Effector memory CD8-positive, alpha-beta T cell (primary cell): ENCODE measurements at places on chromosomes 11 and 22.

DNA sequence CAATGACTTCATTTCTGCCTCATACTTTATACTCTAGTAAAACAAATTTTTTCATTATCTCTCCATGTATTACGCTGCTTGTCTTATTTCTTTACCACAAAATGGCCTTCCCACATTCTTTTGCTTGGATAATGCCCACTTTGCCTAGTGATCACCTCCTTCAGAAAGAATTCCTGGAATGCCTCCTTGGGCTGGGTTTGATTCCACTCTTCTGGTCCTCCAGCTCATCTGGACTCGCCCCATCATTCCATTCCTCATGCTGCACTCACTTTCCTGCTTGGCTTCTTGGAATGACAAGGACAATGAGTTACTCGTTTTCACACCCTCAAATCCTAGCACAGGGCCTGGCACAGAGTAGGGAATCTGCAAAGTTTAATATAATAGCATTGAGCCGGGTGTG, 475.1 kb upstream of the LARGE1 start:
- DNase-seq: no peak

- no peak for DNase-seq
These were observed 153.0 kb downstream of the SPATA19 start for GRCh38 chr11:133692126-133692934.

GRCh38 chr22:23565305-23565914, 14.7 kb downstream of the IGLL1 start:
- no peak for DNase-seq

DNA sequence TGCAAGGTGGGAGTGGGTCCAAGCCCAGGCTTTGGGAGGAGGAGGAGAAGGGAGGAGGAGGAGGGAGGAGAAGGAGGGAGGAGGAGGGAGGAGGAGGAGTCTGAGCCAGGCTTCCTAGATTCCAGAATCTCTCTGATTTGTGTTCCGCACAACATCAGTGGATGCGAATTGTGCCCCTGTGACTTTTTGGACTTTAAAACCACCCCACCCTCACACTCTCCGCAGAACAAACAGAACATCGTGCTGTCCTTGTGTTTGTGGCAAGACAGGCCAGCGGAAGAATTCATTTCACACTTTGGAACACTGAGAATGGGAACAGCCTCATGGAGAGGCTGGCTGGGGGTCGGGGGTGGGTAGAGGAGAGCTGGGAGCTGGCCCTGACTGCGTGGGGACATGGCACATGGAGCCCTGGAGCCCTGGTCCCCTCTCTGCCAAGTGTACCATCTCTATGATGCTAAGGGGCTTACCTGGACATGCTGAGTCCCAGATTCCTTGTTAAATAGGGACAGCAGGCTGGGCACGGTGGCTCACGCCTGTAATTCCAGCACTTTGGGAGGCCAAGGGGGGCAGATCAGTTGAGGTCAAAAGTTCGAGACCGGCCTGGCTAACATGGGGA, 16.4 kb upstream of the SHANK2 start:
- DNase-seq: no peak

DNA sequence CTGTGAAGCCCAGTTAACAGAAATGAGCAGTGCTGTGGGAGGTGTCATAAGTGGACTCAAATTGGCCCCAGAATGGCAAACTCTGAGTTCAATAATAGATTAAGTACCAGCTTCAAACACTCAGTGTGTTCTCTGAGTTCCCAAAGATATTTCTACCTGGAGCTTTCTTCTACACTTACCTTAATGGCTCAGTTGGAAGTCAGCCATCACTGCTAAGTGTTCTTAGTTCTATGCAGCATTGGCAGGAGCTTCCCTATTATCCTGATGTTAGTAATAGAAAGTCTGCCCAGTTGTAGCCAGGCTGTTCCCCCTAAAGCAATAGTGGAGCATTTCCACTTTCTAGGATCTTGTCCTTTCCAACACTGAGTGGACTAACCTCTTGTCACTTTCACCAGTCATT, 9.7 kb upstream of the PIK3IP1 start:
- no peak for DNase-seq

DNA sequence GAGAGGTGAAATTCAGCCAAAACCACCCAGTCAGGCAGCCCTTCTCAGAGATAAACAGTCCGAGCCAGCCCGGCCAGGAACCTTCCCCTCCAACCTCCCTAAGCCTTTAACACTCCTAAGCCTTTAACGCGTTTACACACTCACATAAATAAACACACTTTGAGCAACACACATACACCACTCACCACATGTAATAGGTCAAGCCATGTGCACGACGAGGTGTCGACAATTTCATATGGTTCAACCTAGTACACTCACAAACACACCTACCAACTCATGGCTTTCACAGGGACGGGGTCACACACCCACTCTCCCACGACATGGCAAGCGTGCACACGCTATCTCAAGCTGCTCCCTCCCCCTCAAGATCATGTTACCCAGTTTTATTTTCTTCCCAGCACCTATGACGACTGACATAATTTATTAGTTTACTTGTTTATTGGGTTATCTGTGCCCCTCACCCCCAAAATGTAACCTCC, 15.5 kb downstream of the SLC43A1 start:
- DNase-seq: no peak

DNA sequence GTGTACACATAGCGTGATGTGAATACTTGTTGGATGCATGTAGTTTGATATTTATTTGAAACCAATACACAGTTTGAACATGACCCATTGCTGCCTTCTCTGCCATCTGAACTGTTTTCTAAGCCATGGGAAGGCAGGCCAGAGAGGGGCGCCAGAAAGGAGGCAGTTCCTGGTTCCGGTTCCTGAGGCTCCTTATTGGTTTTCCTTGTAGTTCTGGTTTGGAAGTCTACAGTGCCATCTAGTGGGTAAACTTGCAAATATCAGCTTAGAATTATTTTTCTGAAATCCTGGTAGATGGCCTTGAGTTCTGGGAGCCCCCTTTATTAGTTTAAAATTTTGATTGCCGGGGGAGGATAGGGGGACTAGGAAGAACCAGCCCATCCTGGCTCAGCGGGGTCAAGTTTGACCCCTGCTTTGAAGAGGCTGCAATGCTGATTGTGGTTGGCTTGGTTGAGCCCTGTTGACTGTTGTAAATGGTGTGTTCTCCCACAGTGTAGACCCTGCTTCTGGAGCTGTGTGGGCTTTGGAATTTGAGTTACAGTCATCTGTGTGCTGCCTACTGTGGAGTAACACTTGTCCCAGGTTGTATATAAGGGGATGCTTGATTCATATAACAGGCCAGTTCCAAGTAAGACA, 48.4 kb downstream of the GRAMD1B start:
- peak; percentile 24 for DNase-seq

- DNase-seq: no peak
These were observed 48.9 kb upstream of the CDON start for GRCh38 chr11:126111458-126112116.

- DNase-seq: no peak
These were observed at the start of gene PATE1 for GRCh38 chr11:125745979-125746378. Gene PATE1, plus strand, starts transcription at chr11:125746279. Its CDS starts 26 bp downstream, at chr11:125746305.

DNA sequence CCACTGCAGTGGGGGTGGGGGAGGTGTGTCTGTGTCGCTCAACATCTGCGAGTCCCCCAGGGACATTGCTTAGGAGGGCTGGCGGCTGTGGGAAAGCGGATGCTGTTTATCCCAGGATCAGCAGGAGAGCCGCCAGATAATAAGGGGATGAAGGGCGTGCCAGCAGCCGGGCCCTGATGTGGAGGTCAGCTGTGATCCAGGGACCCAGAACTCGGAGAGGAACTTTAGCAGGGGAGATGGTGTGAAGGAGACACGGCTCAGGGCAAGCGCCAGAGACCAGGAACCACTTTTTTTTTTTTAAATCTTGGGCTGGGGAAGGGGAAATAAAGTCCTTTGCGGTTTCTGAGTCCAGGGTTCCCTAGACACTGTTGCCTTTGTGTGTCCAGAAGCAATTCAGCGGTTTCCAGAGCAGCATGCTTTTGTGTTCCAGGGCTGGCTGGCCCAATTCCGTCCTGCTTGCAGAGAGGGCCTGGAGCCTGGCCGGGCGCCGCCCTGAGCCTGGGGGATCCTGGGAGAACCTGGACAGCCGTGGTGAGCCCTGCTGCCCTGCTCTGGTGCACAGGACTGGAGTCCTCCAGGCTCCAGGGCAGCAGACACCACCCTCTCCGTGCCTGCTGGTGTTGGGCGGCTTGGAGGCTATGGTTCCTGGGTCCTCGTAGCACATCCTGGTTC, at the start of gene GRAMD4:
Gene GRAMD4, plus strand, starts transcription at position 557 of the 672 bp plus-strand sequence. CDS start 6,414 bp downstream, outside the sequence.
- DNase-seq: no peak

- peak; percentile 81 for DNase-seq
These were observed 7.8 kb upstream of the PYGM start for GRCh38 chr11:64767344-64768299.

DNA sequence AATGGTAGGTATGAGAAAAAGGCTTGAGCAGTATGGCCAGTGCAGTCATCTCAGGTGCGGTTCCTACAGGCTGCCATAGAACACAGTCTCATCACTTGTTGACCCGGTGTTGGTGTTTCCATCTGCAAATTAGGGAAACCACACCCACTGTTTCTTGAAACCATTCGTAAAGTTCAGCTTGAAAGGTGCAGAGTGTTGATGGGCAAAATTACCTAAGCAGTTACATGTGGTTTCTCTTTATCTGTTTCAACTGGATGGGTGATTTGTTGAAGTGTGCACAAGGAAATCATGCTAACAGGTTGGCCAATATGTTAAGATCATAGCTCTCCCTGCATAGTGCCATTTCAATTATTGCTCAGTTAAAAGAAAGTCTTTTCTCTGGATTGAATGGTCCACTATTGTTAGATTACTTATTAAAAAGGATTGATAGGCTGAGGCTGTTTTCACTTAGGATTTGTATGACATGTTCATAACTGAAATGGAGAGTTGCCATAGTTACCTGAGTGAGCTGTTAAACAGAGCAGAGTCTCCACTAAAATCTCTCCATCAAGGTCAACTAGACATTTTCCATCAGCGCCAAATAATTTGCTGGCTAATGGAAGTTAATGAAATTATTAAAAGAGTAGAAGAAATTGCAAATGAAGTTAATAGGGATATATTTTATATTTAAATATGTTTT, 203.1 kb upstream of the MTMR2 start:
- no peak for DNase-seq

- no peak for DNase-seq
These were observed 33.1 kb downstream of the EHF start for GRCh38 chr11:34653851-34654482.

DNA sequence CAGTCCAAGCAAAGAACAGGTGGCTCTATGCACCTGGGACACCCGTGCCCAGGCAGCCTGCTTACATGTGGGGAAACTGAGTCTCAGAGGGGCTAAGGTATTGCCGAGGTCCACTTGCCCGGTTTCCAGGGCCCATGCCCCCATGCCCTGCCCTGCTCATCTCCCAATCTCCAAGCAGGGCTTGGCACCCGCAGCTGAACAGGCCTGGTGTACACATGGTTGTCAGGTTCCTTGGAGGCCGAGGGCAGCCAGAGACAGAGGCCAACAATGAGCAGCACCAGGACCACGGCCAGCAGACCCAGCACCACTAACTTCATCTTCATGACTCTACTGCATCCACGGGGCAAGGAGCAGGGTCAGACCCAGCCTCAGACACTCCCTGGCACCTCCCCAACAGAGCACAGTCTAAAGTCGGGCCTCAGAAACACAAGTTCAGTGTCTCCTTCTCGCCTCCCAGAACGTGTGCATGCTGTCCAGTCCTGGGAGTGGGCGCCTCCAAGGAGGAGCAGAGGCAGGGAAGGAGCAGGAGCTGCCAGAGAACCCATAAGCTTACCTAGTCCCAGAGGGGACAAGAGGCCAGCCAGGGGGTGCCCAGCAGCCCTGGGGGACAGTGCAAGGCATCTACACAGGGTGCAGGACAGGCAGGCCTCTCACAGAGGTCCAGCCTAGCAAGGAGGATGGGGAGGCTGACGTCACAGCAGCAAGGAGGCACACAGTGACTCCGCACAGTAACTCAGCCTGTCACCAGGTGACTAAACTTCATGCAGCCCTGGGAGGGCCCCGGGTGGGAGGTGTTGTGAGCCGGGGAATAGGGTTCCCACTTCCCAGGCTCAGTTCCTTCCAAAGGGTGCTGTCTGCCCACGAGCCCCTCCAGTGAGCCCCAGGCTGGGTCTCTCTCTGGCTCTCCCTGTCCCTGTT, 20.2 kb upstream of the RGL4 start:
- DNase-seq: no peak

DNA sequence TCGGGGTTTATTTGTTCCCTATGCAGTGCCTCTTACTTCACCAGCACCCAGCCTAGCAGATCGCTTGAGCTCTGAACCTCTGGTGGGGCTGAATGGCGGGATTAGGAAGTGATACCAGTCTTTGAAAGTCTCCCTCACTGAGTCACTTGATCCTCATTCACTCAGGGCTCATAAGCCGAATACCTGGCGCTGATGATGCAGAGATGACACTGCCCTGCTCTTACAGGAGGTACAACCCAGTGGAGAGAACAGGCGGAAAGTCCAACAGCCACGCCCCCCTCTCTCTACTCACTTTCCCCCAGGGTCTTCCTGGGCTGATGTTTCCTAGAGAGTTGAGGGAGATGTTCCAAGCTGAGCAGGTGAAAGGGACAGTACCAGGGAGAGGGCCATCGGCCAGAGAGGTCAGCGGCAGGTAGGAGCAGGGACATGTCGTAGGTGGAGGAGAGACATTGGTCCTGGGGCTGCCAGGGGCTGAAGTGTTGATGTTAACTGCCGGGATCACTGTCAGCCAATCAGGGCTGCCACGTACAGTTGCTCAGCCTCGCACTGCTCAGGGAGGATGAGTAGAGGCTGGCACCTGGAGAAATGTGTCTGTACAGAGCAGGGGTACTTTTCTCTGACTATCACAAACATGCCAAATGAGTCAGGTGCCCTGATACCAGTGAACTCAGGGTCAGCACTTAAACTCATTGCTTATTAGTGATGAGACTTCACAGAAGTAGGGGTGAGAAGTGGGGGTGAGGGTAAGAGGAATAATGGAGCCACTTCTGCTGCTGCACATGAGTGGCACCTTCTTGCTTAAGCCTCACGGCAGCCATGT, 9.9 kb upstream of the APOBEC3A start:
- DNase-seq: no peak

- DNase-seq: no peak
These were observed 47.4 kb downstream of the SHANK2 start for GRCh38 chr11:71204748-71205664.

GRCh38 chr22:24445481-24446259, 18.3 kb downstream of the ADORA2A start:
- no peak for DNase-seq

DNA sequence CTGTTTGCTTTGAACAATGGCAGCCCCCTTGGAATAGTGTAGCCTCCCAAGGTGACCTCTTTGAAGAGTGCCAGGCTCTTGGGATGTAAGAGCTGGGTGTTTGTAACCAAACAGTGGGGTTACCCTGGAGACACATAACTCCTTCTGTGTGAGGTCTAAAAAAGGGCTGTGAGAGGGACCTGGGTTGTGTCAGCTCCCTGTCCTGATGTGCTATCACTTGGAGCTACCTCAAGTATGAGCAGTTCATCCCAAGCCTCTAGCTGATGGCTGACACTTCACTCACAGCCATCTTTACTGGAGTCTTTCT, 40.2 kb downstream of the TSPAN18 start:
- no peak for DNase-seq

DNA sequence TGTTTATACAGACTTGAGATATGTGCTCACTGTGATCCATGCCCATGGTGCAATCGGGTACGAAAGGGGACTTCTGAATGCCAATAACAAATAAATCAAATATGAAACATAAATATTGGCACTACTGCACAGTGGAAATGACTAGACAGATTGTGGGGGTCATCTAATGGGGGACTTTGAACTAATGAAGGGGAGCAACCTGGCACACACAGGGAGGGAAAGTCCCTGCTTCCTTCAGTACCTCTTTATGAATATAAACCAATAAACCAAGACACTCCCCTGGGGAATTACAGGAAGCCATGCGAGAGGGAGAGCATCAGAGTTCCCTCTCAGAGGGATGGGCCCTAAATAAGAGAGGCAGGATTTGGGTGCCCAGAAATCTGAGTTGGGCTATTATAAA, 21.1 kb downstream of the MIF start:
- DNase-seq: no peak

- DNase-seq: no peak
These were observed 49.2 kb downstream of the CD6 start for GRCh38 chr11:61020551-61021235.
